ENCODE measurements at places on chromosomes 11 and 22. TPM values are rescaled to one million over a fixed set of nuclear protein-coding genes. Genes with fewer than 3 reads are reported as not detected.

Gene KCNJ5
- total RNA-seq: not detected

Gene DRD4
- total RNA-seq: 0.12 TPM

Gene ART1
- total RNA-seq: not detected

Gene KRTAP5-6
- not detected for total RNA-seq

Gene AGBL2
- total RNA-seq: 0.64 TPM

Gene TOP3B
- 12.6 TPM for total RNA-seq

Gene PHOX2A
- not detected for total RNA-seq

Data from A549 treated with Hydrocortisone at 1 μM for 4 hours (cell line).